ENCODE measurements at places on chromosomes 7 and 10. TPM values are rescaled to one million over a fixed set of nuclear protein-coding genes. Genes with fewer than 3 reads are reported as not detected.

MMS19 gene
- total RNA-seq: 70.1 TPM

SPDYE18 gene
- under 0.01 TPM for total RNA-seq

ZP3 gene
- 1.8 TPM for total RNA-seq

ZDHHC16 gene
- 37.7 TPM for total RNA-seq

ZNF518A gene
- 10.5 TPM for total RNA-seq
